ENCODE measurements at places on chromosomes 5 and 9.

- DNase-seq, result no peak
Measured at GRCh38 chr5:99070822-99071221, 142.0 kb upstream of the CHD1 start.

DNA sequence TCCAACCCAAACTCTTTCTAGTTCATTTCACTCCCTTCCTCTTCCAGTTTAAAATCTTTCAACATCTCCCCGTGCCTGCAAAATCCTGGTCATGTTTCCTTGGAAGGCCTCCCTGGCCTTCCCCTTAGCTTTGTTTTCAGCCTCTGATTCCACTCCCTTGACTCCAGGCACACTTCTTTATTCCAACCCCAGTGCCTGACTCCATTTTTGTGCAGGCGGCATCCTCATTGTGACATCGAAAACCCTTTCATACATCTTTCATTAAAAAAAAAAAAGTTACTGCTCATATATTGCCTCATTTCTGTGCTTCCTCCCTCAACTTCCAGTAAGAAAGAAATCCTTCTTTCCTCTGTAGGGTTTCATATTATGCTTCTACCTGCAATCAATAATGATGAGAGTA is 7.1 kb upstream of the TNFSF8 start:
- no peak for DNase-seq

DNA sequence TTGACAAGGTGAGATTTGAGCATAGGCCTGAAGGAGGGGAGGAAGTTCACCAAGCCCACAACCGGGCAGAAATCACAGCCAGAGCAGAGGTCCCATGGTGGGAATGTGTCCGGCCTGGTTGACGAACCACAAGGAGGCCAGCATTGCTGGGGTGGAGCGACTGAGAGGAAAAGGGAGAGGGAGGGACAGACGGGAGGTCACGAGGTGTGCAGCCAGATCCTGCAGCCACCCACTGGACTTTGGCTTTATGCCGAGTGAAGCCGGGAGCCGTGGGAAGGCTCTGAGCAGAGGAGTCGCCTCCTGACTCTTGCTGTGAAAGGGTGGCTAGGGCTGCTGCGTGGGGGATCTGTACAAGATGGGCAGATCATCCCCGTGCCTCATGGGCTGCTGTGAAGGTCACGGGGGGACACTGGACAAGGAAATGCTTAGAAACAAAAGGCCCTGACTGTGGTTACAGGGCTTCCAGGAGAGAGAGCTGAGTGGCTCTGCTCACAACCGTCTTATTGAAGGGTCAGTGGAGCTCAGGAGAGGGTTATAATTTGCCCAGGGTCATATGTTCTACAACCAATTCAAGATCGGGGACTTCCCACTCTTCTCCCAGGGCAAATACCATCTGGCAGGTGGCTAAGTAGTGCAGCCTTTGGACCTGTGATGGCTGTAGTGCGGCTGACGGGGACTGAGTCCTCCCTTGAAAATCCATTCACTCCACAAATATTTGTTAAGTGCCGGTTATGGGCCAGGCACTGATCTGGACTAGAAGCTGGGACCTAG is 15.6 kb upstream of the CD74 start:
- DNase-seq, result no peak

DNA sequence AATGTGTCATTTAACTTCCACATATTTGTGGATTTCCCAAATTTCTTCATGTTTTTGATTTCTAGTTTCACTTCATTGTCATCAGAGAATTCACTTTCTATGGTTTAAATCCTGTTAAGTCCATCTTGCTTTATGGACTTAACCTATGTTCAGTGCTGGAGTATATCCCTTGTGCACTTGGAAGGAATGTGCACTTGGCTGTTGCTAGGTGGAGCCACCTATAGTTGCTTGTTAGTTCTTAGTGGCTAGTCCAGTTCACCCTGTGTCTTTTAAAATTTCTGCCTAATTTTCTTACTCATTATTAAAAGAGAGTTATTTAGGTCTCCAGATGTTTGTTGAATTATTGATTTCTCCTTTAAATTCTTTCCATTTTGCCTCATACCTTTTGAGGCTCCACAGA is 1472.5 kb upstream of the CDH6 start:
- DNase-seq, result no peak

DNA sequence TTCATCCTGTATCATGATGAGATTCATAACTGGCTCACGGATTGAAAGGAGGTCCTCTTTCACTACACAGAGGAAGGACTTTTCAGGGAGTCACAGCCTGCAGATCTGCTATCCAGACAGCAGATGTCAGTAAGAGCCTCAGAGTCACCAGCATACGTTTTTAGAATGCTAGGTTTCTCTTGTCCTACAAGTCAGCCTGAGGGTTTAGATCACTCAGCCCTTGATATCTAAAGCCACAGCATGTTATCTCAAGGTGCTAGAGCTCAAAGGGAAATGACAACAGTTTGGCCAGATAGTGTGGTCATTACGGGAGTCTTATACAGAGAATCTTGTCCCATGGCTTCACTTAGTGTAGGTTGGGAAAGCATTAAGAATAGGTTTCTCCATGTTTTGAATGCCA is 30.9 kb upstream of the SLC46A2 start:
- DNase-seq, result no peak

GRCh38 chr5:65332591-65332990 is 149.1 kb downstream of the ADAMTS6 start:
- no peak for DNase-seq

GRCh38 chr5:96200641-96201040 is 232.4 kb downstream of the PCSK1 start:
- no peak for DNase-seq

DNA sequence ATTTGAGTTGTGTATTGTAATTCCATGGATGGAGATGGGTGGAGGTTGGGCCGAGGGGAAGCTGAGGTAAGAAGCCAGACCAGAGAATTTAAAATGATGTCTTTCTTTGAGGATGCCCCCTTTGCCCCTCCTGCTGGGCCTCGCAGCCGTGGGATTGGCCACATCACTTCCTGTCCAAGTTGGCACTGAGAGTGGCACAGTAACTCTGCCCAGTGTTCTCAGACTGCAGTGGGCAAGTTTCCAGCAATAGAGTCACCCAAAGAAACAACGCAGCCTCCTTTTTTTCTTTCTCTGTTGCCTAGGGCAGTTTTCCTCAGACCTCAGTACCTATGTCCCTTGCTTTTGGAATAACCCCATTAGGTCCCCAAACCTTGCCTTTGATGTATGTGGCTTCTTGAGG is 306.6 kb upstream of the DMRT1 start:
- DNase-seq, result no peak

- no peak for DNase-seq
Measured at GRCh38 chr5:107426872-107427271, 243.9 kb downstream of the EFNA5 start.

- no peak for DNase-seq
Measured at GRCh38 chr5:126355940-126356339, 67.3 kb upstream of the GRAMD2B start.
